Breast epithelium (tissue), 4 donors: ENCODE measurements at places on chromosomes 5 and 9.

GRCh38 chr5:106205916-106206571 is 1464.7 kb downstream of the EFNA5 start:
- H3K4me1 ChIP-seq, result no peaks in the 10 kb centered on the region
- H3K36me3 ChIP-seq, result no peaks in the 10 kb centered on the region
- no peak overlapping the region for H3K27ac ChIP-seq
- no peak overlapping the region for H3K4me3 ChIP-seq

GRCh38 chr5:22250528-22250927 is 602.6 kb downstream of the CDH12 start:
- H3K36me3 ChIP-seq, result no peaks in the 10 kb centered on the region
- H3K4me1 ChIP-seq, result no peaks in the 10 kb centered on the region
- no peak overlapping the region for H3K4me3 ChIP-seq
- H3K27ac ChIP-seq, result no peak overlapping the region

GRCh38 chr9:90568667-90569066 is 74.0 kb downstream of the DIRAS2 start:
- no peaks in the 10 kb centered on the region for H3K27me3 ChIP-seq
- no peaks in the 10 kb centered on the region for H3K4me1 ChIP-seq
- H3K4me3 ChIP-seq, result no peak overlapping the region
- H3K36me3 ChIP-seq, result no peaks in the 10 kb centered on the region
- H3K27ac ChIP-seq, result no peak overlapping the region

DNA sequence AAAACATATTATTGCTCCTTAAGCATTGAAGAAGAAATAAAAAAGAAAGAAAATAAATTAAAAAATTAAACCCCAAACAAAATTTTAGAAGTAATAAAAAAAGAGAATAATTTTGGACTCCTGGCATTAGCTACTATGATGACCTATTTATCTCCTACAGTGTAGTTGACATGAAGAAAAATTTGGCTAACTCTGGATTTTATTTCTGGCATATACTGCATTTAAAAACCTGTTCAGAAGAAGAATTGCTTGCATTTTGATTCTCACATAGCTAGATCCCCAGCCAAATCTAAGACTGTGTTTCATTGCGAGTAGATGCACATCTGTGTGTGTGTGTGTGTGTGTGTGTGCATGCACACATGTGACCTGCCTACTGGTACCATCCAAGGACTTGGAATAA is 30.1 kb upstream of the GABRG2 start:
- H3K27ac ChIP-seq, result no peak overlapping the region
- H3K27me3 ChIP-seq, result no peaks in the 10 kb centered on the region
- no peak for DNase-seq
- H3K4me3 ChIP-seq, result no peak overlapping the region
- H3K36me3 ChIP-seq, result no peaks in the 10 kb centered on the region
- H3K4me1 ChIP-seq, result no peaks in the 10 kb centered on the region

GRCh38 chr5:17891881-17892280 is 257.6 kb downstream of the TAF11L14 start:
- no peaks in the 10 kb centered on the region for H3K4me1 ChIP-seq
- no peaks in the 10 kb centered on the region for H3K27me3 ChIP-seq
- no peak for DNase-seq
- H3K27ac ChIP-seq, result no peak overlapping the region

DNA sequence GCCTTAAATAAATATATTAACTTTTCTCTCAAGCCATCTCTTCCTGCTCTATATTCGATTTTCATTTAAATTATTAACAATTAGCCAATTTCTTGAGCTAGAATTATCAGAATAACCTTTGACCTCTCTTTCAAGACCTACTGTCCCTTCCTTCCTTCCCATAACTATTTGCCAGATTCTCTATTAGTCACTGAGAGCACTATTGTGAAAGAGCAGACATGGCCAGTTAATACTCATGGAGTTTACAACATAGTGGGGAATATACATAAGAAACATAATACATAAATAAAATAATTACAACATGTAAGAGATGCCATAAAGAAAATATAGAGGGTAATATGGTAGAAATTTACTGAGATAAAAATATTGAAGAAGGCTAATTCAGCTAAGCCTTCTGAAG is 72.1 kb upstream of the CHD1 start:
- no peaks in the 10 kb centered on the region for H3K27me3 ChIP-seq
- DNase-seq, result no peak
- H3K4me1 ChIP-seq, result no peaks in the 10 kb centered on the region
- H3K27ac ChIP-seq, result no peak overlapping the region

GRCh38 chr9:106127776-106128175 is 433.4 kb downstream of the TMEM38B start:
- DNase-seq, result no peak
- H3K36me3 ChIP-seq, result no peaks in the 10 kb centered on the region
- H3K27ac ChIP-seq, result no peak overlapping the region
- H3K27me3 ChIP-seq, result no peaks in the 10 kb centered on the region
- H3K4me1 ChIP-seq, result no peaks in the 10 kb centered on the region

- H3K27ac ChIP-seq, result no peak overlapping the region
- no peaks in the 10 kb centered on the region for H3K4me1 ChIP-seq
- H3K27me3 ChIP-seq, result no peaks in the 10 kb centered on the region
Observed at GRCh38 chr9:21455320-21455719, 15.1 kb downstream of the IFNA1 start.

GRCh38 chr5:143594902-143595818 is 191.7 kb upstream of the NR3C1 start:
- H3K36me3 ChIP-seq, result no peaks in the 10 kb centered on the region
- no peaks in the 10 kb centered on the region for H3K27me3 ChIP-seq
- no peak overlapping the region for H3K4me3 ChIP-seq
- peak overlapping the region; percentile 36 for H3K27ac ChIP-seq

GRCh38 chr5:131617140-131617822 is 17.7 kb downstream of the RAPGEF6 start:
- no peaks in the 10 kb centered on the region for H3K4me1 ChIP-seq
- no peak for DNase-seq
- no peak overlapping the region for H3K27ac ChIP-seq
- H3K27me3 ChIP-seq, result no peaks in the 10 kb centered on the region
- no peak overlapping the region for H3K4me3 ChIP-seq

DNA sequence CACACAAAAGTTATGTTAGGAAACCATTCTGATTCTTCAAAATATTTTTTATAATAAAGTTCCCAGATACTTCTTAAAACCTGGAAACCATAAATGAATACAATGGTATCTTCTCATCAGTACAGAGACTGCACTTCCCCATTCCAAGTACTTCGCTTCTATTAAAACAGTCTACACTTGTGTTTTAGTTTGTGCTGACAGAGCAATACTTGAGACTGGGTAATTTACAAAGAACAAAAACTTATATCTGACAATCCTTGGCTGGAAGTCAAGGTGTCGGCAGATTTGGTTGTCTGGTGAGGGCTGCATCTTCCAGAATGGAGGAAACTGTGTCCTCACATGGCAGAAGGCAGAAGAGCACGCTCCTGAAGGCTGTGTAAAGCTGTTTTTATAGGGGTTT is 70.1 kb downstream of the RFX3 start:
- no peaks in the 10 kb centered on the region for H3K27me3 ChIP-seq
- no peaks in the 10 kb centered on the region for H3K36me3 ChIP-seq
- H3K4me1 ChIP-seq, result no peaks in the 10 kb centered on the region
- H3K4me3 ChIP-seq, result no peak overlapping the region
- DNase-seq, result no peak

DNA sequence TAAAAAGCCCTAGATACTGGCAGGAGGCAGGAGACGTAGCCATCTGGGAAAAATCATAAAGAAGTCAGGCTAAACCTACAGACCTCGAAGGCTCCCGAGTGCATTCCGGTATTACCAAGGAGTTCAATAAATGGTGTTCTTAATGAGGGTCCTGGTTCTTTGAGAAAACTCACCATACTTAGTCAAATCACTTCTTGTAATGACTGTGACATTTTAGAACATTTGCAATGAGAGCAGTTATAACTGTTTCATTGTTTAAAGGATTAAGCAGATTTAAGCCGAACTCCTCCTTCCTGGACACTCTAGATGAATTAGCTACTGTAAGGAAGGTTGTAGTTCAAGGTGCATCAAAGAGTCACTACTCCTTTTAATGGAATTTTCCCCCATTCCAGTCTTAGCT is 67.8 kb downstream of the EFNA5 start:
- no peak for DNase-seq
- H3K27ac ChIP-seq, result no peak overlapping the region
- H3K36me3 ChIP-seq, result no peaks in the 10 kb centered on the region
- H3K4me1 ChIP-seq, result no peaks in the 10 kb centered on the region

- DNase-seq, result no peak
- H3K4me1 ChIP-seq, result no peaks in the 10 kb centered on the region
- no peak overlapping the region for H3K4me3 ChIP-seq
- no peaks in the 10 kb centered on the region for H3K36me3 ChIP-seq
- no peaks in the 10 kb centered on the region for H3K27me3 ChIP-seq
Observed at GRCh38 chr9:131385296-131385695, 8.6 kb upstream of the PRRC2B start.

DNA sequence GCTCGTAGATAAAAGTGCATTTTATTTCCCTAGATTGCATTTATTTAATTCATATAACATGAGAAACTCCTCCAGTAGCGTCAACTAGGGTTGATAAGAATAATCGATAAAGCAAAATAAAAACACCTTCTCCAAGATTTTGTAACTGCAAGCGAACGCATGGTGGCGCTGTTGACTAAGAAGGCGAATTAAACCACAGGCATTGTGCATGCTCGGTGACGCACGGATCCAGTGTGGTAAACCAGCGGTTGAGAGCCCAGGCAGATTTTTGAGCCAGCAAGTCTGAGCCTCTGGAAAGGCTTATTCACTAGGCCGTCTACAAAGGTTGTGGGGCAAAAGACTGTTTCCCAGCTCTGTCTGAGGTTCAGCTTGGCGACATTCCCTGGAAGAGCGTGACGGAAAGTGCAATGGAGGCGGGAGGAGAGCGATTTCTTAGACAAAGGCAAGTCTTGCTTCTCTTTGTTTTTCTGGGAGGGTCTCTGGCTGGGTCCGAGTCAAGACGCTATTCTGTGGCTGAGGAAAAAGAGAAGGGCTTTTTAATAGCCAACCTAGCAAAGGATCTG is at the start of gene PCDHB3:
TSS of gene PCDHB3 (plus strand) at position 231 of the 563 bp plus-strand sequence. CDS start at position 408, 177 bp downstream.
- H3K4me1 ChIP-seq, result no peaks in the 10 kb centered on the region
- H3K36me3 ChIP-seq, result no peaks in the 10 kb centered on the region
- H3K4me3 ChIP-seq, result peak within 1 kb of the TSS; percentile 54
- peak within 1 kb of the TSS; percentile 25 for H3K27ac ChIP-seq

DNA sequence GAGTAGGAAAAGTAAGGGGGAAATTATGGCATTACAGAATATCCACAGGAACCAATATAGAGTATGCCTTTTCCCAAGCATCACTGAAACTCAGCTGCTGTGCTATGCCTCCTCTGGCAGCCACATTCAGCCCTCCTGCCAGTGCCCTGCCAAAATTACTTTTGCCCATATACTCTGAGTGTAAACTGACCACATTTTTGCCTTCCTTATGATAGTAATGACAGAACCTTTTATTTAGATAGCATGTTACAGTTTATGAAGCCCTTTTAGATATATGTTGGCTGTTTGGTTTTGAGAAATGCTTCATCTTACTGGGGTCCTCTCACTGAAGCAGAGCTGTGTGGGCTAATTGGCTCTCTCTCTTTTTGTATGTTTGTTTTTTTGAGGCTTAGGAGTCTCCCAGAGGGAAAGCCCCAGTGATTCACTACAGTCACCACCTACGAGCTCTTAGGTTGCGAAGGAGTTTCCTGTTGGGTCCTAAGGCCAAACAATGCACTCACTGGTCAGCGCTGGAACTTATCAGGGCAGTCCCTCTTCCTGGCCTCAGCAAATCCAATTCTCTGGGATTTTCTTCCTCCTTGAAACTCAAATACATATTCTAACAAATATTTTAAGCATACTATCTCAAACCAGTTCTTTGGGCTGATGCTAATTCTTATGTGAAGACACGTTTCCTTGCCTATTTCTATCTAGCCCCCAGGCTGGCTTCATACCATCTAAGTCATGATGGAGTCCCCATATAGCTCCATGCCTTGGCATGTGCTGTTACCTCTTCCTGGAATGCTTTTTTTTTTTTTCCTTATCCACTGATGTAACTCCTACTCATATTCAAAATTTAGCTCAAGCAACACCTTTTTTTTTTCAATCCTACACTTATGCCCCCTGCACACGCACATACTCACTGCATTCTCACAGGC is 3.7 kb downstream of the PHF24 start:
- H3K27me3 ChIP-seq, result peaks cover 6% of the 10 kb centered on the region
- no peaks in the 10 kb centered on the region for H3K4me1 ChIP-seq
- H3K36me3 ChIP-seq, result no peaks in the 10 kb centered on the region
- no peak overlapping the region for H3K27ac ChIP-seq
- no peak overlapping the region for H3K4me3 ChIP-seq

DNA sequence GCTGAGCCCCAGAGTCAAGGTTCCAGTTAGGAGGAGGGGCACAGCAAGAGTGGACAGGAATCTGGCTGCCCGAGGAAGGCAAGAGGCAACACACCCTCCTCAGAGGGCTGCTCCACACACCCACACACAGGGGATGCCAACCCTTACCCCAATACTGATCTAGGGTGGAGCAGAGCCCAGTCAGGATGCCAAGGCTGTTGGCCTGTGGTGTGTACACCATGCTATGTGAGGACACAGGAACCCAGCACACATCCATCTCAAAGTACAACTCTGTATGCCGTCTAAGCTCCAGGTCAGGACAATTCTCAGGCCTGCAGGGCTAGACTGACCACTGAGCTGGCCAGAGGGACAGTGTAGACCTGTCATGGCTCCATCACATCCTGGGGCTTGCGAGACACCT is 2.6 kb downstream of the SEPTIN8 start:
- H3K4me1 ChIP-seq, result peaks cover 5% of the 10 kb centered on the region
- no peaks in the 10 kb centered on the region for H3K27me3 ChIP-seq
- H3K27ac ChIP-seq, result peak overlapping the region; percentile 56
- peak overlapping the region; percentile 2 for H3K4me3 ChIP-seq
- DNase-seq, result no peak

DNA sequence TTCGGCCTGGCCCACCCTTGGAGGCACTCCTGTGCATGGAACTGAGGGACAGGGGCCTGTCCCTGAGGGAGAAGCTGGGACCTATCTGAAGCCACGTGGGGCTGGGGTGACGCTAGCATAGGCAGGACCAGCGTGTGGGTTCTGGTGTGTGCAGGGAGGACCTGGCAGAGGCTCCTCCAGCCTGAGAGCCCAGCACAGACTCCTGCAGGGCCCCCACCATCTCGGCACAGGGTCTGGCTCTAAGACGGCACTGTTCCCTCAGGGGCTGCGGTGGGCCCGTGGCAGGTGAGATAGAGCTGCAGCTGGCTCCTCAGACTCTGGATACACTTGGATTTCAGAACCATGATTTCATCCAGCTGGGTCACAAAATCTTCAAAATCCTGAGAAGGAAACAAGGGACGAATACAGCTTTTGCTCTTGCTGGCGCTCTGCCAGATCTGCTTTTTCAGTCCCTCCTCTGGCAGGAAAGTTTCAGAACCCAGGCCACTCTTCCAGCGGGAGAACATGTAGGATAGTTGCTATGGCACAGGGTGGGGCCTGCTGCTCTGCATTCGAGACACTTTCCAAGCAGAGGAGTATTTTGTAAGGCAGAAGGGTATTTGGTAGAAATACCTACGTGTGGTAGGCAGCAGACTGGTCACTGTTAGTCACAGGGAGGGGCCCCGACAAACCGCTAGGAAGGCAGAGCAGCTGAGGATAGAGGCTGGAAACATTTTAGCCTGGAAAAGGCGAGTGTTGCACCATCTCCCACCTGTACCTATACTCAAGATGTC is 74.7 kb downstream of the KIF24 start:
- no peaks in the 10 kb centered on the region for H3K36me3 ChIP-seq
- no peak for DNase-seq
- H3K27ac ChIP-seq, result peak overlapping the region; percentile 80
- no peaks in the 10 kb centered on the region for H3K27me3 ChIP-seq
